ENCODE measurements at places on chromosomes 16 and 17. TPM values are rescaled to one million over a fixed set of nuclear protein-coding genes. Genes with fewer than 3 reads are reported as not detected.

DNA sequence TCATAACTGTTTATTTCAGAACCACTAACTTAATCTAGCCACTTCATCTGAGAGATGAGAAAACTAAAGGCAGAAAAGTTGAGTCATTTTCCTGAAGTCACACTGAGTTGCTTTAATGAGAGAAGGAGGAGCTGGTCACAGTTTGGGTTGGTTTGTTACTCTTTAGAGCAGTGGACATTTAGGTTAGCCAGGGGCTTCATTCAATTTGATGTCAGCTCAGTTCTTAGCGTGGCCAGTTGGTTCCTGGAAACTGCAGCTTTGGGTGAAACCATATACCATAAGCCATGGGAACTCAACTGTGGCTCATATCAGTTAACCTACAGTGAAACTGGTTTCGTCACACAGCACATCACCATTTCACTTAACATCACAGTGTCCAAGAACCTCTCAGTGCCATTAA is 59.2 kb upstream of the ADORA2B start:
- DNase-seq: no peak

DNA sequence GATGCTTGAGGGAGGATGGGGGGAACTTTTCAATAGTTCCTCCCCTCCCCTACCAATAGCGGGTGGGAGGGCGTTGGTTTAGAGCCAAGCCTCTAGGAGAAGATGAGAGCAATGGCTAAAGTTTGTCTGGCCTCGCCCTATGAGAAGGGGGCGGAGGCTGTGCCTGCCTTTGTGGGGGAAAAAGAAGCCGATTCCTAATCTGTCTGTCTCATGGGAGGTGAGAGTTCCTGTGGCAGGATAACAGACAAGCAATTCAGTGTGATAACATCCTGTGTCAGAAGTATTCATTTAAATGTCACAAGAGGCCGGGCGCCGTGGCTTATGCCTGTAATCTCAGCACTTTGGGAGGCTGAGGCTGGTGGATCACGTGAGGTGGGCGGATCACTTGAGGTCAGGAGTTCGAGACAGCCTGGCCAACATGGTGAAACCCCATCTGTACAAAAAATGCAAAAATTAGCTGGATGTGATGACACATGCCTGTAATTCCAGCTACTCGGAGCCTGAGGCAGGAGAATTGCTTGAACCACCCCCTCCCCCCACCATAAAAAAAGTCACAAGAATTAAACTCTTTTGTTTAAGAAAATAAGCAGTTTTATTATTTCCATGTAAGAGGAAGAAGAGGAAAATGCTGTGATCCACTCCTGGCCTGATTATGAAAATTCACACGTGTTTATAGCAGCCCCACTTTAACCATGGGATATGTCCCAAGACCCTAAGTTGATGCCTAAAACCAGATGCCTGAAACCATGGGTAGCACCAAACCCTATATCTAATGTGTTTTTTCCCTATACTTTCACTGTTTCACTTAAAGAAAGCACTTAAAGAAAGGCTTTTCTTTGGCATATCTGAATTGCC is 1.7 kb downstream of the SLFN5 start:
- DNase-seq: peak; percentile 38

DNA sequence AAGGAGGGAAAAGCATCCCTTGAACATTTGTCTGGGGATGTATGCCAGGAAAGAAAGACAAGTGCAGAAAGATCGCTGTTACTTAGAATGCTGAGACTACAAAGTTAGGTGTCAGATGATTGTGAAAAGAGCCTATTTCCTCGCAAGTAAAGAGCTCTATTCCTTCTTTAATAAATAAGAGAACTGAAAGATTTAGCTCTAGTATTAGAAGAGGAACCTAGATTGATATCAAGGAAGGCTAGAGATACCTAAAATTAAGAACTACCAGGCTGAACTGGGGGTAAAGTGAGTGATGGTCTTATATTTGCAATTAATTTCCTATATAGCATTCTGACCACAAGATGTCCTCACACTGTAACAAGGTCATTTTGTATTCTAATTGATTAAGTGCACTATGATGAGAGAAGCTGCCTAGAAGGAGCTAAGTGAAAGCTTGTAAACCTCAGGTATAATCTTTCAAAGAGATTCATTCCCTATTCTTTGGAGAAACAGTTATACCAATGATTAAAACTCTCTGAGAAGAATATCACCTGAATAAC is 62.3 kb downstream of the SSH2 start:
- no peak for DNase-seq

GRCh38 chr17:78828470-78829185 is 12.0 kb downstream of the USP36 start:
- DNase-seq: no peak

- DNase-seq: peak; percentile 27
These were observed 64.2 kb downstream of the SPECC1 start for GRCh38 chr17:20073055-20073979.

- peak; percentile 74 for DNase-seq
These were observed 3.6 kb downstream of the CLUH start for GRCh38 chr17:2707721-2708584.

GRCh38 chr17:58415371-58416055 is 1.8 kb downstream of the RNF43 start:
- DNase-seq: peak; percentile 76

DNA sequence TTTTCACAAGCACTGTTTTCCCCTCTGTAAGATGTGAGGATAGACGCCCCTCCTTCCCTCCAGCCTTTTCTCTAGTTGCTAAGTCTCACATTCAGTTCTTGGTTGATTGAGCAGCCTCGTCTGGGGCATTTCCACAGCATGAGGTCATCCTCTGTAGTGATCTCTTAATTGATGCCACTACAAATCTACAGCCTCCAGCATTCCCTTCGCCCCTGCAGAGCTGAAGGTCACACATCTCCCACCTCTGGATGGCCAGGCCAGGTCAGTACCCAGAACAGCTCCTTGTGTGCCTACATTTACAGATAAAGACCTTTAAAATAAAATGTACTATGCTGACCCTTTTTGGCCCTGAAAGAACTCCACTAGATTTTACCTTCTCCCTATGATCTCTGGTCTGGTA is 32.5 kb upstream of the CDH11 start:
- DNase-seq: no peak

- no peak for DNase-seq
These were observed 423.8 kb upstream of the PSMD7 start for GRCh38 chr16:73872856-73873255.

DNA sequence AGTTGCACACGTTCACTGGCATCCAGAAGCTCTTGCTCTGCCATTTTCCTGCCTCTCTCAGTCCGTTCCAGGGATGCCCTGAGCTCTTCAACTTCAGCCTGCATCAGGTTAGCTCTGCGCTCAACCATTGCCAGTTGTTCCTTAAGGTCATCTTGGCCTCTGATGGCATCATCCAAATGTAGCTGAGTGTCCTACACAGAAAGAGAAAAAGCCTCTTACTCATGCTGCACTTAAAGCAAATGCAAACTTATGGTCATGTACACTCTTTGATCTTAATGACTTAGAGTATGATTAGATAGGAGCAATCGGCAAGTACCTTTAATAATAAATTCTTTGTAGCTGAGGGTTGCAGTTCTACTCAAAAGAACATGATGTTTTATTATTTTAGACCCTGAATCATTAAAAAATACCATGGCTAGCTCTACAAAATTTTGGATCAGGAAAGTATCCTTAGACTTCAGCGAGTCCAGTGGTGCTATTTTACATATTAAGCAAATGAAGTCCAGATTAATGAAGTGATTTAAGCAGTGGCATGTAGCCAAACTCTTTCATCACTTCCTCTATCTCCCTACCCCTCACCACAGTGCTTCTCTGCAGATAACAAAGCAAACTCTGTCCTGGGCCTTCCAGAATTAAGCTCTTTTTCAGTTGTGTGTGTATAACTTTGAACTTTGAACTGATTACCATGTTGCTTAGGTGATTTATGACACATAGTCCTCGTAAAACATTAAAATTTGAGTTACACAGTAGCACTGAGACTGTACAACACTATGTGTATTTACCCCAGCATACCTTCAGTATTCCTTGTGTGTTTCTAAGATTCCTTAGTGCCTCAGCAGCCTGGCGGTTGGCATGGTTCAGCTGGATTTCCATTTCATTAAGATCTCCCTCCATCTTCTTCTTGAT is 22.1 kb downstream of the MYH4 start:
- no peak for DNase-seq

- peak; percentile 47 for DNase-seq
These were observed 474.4 kb downstream of the SLC39A11 start for GRCh38 chr17:72618001-72618509.

DNA sequence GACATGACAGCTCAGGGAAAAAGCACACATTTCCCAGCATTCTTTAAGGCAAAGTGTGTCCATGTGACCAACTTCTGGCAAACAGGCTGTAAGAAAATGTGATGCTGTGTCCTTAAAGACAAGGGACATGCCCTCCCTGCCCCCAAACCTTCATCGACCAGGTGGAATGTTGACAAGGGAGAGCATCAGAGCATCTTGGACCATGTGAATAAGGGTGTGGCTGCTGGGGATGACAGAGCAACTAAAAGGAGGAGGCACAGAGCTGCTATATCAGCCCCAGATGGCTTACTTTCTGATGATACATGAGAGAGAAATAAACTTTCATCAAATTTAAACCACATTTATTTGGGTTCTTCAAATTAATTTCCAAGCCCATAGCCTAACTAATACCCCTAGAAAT is 2.2 kb upstream of the ZNF23 start:
- no peak for DNase-seq

DNA sequence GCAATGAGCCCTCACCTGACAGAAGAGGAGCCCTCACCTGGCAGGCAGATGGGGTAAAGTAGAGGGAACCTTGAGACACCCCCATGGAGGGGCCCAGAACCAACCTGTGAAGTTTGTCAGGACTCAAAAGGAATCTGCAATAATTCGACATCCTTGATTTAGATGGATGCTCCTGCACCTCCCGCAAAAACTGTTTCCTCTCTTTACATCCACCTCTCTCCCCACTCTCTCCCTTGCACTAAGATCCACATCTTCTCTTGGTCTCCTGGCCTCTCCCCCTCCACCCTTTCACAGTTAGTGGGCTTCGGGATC is 34.9 kb upstream of the RBFOX3 start:
- no peak for DNase-seq

GRCh38 chr17:62626719-62627218 is 701 bp upstream of the MRC2 start:
- DNase-seq: no peak

Gene SDR42E2
- total RNA-seq: 0.66 TPM

Gene GLIS2
- total RNA-seq: 6.0 TPM

Gene ADGRG3
- total RNA-seq: 6.0 TPM

All from body of pancreas (tissue), 4 donors.